ENCODE measurements at places on chromosomes 4 and X.
A peak's percentile ranks its signal among the peaks of the same experiment; 100 is the strongest.

DNA sequence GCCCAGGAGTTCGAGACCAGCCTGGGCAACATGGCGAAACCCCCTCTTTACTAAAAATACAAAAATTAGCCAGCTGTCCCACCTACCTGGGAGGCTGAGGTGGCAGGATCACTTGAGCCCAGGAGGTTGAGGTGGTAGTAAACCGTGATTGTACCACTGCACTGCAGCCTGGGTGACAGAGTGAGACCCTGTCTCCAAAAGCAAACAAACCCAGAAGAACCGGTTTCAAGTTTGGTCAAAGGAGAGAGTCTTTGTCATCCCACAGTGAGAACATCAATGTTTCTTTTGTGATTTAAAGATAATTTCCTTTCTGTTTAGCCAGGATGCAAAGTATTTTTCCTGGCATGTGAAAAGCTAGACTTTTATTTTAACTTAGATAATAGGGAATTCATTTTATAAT is 26.7 kb downstream of the PDK3 start:
- DNase-seq: no peak

DNA sequence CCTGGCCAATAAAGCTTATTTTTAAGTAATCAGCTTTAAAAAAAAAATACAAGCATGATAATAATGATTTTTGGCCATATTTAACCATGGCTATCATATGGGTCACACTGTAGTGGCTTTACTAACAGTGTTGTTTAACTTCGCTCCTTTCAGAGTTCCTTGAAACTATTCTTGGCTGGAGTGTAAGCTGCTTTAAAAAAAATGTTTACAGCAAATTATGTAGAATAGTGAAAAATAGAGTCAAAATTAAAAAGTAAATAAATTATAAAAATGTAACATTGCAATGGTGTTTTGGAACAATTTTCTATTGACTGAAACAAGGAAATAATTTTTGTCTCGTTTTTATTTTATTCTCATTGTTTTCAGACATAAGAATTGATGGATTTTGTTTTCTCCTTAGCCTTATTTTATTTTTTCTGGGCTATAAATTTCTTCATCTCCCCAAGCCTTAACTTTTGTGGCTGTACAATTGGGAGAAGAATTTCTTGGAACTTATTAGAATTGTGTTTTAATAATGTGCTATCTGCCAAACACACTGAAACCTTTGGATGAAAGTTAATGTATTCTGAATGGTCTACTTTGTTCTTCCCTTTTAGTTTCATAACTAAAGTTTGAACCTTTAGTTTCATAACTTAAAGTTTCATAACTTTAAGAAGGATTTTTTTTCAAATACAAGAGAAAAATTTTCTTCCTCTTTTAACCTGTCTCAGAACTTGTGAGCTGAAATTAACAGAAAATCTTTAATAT is 182.0 kb downstream of the ARHGAP24 start:
- no peak for DNase-seq

DNA sequence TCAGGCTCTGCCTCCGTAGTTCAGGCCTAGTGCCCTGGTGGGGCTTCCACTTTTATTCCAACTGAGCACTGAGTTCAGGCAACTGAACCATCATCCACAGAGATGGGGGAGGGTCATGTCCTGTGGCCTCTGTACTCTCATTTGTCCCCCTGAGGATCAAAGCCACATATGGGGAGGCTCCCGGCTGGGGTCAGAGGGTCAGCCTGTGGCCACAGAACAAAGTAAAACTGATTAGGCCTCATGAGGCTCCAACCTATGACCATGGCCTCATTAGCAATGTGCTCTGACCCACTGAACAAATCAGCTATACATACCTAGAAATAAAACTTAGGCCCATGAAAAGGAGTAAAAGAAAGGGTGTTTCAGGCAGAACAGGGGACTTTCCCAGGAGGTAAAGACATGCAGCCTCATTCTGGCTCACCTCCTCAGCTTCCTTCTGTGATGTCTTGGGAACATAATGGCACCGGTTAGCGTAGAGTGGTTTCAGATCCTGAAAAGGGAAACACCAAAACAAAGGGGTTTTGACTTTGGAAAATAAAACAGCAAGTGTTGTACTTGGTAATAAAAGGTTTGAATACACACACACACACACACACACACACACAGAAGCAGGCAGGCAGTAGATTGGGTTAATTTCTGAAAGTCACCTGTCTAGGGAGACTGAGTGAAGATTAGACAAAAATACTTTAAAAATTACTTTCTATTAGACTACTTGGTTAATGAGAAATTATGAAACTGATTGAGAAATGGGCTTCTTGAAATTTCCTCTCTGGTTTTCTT is 24.3 kb downstream of the TMEM255A start:
- DNase-seq: no peak

DNA sequence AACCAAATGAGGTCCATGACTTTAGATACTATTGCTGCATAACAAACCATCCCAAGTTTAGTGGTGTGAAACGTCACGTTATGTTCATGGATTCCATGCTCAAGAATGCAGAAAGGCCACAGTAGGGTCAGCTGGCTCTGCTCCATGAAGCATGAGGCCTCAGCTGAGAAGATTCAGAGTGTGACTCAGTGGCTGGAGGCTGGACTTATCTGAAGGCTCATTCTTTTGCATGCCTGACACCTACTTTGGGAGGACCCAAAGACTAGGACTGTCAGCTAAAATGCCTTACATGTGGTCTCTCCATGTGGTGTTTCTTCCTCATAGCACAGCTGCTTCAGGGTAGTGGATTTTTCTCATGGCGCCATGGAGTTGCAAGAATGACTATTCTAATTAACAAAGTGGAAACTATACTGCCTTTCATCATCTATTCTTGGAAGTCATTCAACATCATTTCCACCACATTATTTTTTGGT is 11.5 kb upstream of the CCDC149 start:
- no peak for DNase-seq

- DNase-seq: no peak
Observed at GRCh38 chr4:119038116-119038841, 97.4 kb upstream of the MYOZ2 start.

DNA sequence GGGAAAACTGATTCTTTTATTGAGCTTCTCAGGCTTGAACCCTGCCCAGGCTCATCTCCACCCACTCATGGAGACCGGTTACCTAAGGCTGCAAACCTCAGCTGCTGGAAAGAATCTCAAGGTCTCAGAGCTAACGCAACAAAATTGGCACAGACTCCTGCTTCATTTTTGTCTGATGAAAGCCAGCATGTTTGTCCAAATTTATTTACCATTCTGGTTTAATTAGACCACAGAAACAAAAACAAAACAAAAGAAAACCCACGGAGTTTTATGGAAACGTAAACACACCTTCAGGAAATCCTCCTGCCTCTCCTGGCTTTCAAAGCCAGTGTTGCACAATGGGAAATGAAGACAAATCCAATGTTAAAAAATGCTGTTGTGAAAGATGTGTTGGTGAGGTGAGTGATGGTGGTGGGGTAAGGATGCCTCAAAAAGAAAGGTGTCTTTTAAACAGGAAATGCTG is 56.4 kb upstream of the PDLIM3 start:
- DNase-seq: no peak

DNA sequence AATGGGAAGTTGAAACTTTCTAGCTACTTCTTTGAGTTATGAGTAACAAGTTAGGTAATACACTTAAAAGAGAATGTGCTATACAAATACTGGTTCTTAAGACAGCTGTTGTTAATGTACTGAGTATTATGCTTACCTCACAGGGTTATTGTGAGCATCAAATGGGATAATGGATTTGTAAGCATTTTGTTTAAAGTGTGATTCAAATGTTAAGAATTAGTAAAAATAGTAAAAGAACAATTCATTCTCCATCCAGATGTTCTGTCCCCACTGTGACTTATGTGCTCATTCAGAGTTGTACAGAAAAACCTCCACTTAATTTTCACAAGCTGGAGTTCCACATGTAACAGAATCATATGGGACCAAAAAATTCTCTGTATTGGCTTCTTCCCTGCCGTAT is 63.6 kb downstream of the AR start:
- no peak for DNase-seq

GRCh38 chrX:47878198-47878597 is 41.5 kb downstream of the ZNF81 start:
- no peak for DNase-seq

DNA sequence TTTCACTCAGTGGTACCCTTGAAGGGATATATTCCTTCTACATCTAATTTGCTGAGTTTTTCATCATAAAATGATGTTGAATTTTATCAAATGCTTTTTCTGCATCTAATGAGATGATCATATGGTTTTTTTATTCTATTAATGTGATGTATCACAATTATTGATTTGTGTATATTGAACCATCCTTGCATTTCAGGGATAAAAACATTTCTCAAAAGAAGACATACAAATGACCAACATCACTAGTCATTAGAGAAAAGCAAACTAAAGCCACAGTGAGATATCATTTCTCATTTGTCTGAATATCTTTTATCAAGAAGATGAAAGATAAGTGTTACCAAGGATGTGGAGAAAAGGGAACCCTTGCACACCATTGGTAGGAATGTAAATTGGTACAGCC is 65.7 kb upstream of the MXD4 start:
- no peak for DNase-seq

DNA sequence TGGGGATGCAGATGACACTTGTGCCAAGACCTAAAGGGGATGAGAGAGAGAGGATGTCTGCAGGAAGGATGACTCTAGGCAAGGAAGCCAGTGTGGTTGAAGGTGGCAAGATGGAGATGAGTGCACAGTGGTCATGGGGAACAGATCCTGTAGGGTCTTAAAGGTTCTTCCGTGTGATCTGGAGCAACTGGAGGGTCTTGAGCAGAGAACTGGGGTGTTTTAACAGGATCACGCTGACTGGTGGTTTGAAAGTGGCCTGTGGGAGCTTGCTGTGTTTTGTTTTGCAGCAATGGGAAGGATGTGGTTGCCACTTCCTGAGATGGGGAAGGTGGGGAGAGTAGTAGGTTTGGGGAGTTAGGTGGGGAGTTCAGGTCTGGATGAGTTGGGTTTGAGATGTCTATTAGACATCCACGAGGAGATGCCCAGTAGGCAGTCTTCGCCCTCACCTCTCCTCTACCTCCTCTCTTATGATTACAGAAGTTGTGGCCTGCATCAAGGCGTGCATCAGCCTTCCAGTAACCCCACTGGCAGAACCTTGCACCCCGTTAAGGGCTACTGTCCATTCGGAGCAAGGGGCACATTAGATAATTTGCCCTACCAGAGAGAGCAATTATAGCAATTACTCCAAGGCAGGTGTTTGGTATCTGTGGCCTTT is 1.4 kb upstream of the STBD1 start:
- DNase-seq: no peak

GRCh38 chr4:186570193-186570996 is 15.0 kb upstream of the MTNR1A start:
- no peak for DNase-seq

GRCh38 chrX:23012636-23013035 is 12.9 kb downstream of the DDX53 start:
- DNase-seq: no peak

DNA sequence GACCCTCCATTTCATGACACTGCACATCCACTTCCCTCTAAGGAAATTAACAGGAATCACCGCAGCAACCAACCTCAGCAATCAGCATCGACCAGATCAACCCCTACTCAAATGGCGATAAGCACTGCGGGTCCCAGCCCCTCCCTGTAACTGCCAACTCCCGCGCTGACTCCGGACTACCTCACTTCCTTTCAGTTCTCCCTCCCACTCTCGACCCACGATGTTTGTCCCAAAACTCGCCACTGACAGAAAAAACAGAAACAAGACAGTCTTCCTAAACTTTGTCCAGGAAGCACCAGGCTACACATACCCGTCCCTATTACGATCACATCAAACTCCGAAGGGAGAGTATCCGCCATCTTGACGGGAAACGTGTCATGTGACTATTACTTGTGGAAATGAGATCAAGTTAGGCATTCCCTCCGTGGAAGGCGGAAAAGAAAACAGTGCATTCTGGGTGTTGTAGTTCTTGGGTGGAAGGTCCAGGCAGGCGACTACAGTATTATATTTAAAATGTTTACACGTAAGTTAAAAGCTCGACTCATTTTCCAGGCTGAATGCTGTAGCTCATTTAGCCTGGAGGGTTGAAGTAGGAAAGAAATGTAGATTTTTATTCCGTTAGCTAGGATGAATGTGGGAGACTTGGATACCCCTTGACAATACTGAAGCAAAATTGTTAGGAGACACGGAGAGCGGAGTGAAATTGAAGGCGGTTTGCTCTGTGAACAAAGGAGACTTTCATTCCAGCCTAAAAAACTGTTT is at the start of gene CHM:
Gene CHM, minus strand, starts transcription at position 385 of the 762 bp plus-strand sequence. Its CDS starts 26 bp downstream, at position 359.
- DNase-seq: peak; percentile 92

GRCh38 chrX:13498238-13498637 is 71.2 kb upstream of the EGFL6 start:
- DNase-seq: no peak

GRCh38 chr4:48588230-48589097 is 98.4 kb downstream of the ZAR1 start:
- no peak for DNase-seq

GRCh38 chr4:25696409-25696808 is 40.8 kb downstream of the SLC34A2 start:
- DNase-seq: no peak

DNA sequence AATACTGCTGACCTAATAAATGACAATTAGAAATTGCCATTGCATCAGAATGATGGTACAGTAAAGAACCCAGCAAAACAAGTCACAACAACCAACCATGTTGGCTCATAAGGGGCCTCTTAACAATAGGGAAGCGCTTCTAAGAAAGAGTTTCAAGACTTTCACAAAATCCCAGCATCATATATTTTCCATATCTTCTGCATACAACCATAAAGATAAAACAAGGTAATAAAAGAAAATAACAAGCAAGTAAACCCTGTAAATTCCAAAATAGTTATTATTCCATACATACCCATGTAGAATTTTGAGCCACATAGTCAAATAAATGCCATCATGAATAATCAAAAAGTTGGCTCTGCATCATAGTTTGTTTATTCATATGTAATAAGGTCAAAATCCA is 8.2 kb downstream of the SLC10A7 start:
- no peak for DNase-seq

- DNase-seq: no peak
Observed at GRCh38 chr4:14994242-14994641, 8.0 kb upstream of the CPEB2 start.

DNA sequence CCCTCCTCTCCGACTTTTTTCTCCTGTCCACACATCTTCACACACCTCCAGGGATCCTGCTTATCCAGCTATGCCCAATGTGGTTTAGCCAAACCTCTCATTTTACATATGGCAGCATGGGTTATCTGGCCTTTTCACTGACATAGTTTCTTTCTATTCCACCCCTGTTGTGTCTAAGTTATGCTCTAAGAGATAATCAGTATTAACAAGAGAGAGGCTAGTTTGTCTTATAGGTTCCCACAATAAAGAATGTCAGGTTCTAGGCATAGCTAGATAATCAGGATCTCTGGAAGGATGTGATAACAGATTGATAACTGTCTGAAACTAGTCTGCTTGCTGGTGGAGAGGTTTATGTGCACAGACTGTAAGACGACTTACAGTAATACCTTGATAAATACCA is 7.7 kb upstream of the GALNT7 start:
- DNase-seq: peak; percentile 63

GRCh38 chr4:85803856-85804255 is 328.9 kb downstream of the ARHGAP24 start:
- no peak for DNase-seq

- DNase-seq: peak; percentile 72
Observed at GRCh38 chr4:38605181-38605752, 58.7 kb upstream of the KLF3 start.

GRCh38 chr4:141238186-141238585 is 17.5 kb downstream of the ZNF330 start:
- no peak for DNase-seq

Measured in hematopoietic multipotent progenitor cell treated with erythropoietin and hydrocortisone succinate and interleukin-3 and kit ligand, for 8 days (in vitro differentiated cells).